ENCODE measurements at places on chromosomes 5 and 9.

GRCh38 chr5:23730023-23730422, 222.6 kb downstream of the PRDM9 start:
- DNase-seq: no peak

DNA sequence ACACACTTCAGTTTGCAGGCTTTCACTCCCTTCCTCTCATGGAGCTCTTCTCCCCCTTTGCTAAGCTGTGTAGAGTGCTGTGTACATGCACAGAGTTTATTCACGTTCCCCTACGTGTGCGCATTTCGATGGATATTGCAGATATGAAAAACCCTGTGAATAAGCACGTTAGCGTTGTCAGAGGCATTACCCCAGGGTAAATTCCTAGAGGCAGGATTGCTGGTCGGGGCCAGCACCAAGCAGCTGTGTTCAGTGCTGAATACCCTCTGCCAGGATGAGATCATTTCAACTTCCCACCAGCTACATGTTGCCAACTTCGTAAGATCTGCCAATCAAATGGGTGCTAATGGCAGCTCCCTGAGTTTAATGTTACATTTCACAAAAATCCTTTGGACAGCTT, 172.3 kb upstream of the PPP1R26 start:
- no peak for DNase-seq

- no peak for DNase-seq
Observed at GRCh38 chr5:60992871-60993270, 47.9 kb downstream of the NDUFAF2 start.

DNA sequence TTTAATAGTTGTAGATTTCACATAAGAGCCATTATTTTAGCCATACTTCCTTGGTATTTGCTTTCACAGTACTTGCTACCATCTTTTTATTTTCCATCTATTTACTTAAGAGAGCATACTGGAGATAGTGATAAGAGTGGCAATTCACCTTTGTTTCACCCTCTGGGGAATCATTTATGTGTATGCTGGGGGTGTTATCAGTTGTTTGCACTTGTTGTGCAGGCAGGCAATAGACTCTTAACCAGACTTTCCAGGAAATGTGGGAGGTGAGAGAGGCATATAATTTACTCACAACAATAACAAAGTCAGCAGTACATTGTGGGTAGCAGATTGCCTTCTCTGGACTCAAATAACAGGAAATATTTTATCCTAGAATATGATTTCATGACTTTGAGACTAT, 1018.3 kb downstream of the CDH12 start:
- no peak for DNase-seq

DNA sequence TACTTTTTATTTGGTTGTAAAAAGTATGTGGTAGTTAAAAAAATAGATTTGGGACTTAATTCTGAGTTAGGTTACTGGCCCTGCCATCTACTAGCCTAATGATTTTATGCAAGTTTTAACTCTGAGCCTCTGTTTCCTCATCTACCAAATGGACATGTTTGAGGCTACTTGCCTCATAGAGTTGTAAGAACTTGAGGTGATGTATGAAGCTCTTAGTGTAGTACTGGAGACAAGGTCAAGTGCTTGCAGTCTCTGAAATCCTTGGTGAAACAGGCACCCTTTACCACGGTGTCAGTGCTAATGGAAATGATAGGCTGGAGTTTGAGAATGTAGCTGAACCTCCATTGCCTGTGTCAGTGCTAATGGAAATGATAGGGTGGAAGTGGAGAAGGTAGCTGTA, 15.3 kb downstream of the GPR107 start:
- no peak for DNase-seq

DNA sequence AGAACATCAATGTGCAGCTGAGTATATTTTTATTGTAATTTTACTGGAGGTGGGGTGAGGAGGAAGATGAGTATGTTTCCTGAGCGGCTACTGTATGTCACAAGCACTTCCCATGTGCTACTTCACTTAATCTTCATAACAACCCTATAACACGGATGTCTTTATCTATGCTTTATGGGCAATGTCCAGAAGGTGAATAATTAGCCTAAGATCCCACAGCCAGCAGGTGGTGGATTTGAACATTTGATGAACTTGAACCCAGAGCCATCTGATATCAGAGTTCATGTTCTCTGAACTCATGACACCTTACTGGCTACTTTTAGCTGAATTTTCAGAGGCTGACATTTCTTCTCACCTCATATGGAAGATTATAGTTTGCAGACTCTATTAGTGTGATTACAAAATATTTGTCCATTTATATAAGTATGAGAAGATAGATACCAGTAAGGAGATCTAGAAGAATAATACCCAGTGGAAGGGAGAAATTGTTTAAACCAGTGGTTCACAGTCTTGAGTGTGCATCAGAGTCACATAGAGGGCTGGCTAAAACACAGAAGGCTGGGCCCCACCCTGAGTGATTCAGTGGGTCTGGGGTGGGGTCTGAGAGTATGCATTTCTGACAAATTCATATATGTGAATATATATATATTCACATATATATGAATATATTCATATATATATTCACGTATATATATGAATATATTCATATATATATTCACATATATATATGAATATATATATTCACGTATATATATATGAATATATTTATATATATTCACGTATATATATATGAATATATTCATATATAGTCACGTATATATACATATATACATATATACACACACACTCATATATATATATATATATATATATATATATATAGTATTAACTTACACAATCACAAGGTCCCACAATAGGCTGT, 164.4 kb upstream of the NR3C1 start:
- DNase-seq: no peak

GRCh38 chr9:21969011-21969940, 24.9 kb downstream of the CDKN2A start:
- DNase-seq: no peak

DNA sequence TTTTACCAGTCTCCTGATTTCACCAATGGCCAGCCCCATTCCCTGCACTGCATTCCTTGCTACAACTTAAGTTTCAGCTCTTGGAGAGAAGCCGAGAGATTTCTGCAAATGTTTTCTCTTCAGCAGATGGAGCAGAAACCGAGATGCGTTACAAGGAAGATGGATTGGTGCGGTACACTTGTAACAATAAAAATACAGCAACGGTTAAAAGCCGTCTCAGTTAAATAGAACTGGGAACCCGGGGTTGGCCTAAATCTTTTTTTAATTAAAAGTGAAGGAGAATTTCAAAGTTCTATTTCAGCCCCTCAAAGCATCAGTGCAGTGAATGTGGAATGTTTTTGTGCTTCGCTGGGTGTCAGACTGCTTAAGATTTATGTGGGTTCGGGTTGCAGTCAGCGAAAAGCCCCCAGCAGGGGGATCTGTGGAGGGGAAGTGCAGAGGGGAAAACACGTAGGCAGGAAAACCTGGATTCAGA, 19.8 kb downstream of the BRINP1 start:
- no peak for DNase-seq

- DNase-seq: no peak
Observed at GRCh38 chr9:124639637-124640036, 131.5 kb downstream of the NR6A1 start.

GRCh38 chr5:68007451-68007850, 208.1 kb upstream of the PIK3R1 start:
- no peak for DNase-seq

DNA sequence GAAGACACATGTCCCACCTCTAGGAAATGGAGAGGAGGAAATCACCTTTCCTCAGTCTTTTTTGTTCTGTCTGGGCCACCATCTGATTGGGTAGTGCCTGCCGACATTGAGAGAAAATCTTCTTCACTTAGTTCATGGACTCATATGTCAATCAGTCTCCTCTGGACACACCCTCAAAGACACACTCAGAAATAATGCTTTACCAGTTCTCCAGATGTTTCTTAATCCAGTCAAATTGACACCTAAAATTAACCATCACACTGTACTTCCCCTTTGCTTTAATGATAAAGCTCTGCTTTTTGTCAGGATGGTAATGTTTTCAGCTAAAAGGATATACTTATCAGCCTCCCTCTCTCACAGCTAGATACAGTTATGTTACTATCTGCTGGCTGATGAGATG, 267.3 kb downstream of the CD180 start:
- DNase-seq: no peak

GRCh38 chr5:126450346-126450745, 27.1 kb downstream of the GRAMD2B start:
- no peak for DNase-seq

- no peak for DNase-seq
Observed at GRCh38 chr9:19087106-19088000, 15.4 kb downstream of the HAUS6 start.

DNA sequence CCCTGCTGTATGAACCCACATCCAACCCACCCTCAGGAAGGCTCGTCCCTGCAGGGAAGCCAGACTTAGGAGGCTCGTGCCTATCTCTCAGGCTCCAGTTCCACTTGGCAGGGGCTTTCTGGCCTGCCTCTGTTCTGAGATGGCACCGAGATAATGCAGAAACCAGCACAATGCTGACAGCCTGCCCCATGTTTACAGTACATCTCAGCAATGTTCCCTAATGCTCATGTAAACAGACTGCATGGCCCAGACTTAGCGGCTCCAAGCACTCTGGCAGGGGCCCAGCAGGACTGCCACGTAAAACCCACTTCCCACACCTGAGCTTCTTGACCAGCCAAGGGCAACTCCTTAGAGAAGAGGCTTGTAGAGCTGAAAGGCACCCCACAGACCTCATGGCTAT, 499.5 kb upstream of the BRINP1 start:
- no peak for DNase-seq

DNA sequence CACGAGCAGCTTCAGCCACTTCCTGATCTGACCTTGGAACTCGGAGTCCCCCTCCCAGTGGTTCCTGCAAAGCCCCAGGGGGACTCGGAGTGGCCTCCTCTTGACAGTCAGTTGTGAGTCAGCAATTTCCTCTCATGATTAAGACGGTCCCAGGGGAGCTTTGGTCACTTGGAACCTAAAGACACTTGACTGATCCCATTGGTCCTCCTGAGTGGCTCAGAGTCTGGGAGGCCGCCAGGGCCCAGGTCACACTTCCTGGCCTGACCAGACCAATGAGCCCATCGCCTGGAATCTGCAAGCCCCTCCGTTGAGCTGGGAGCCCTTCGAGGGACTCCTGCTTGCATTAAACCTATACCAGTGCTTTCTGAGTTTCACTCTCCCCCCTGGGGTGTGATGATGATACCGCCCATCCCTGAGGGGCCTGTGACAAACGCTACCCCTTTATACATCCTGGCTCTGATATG, 29.1 kb downstream of the TSPAN17 start:
- DNase-seq: no peak

DNA sequence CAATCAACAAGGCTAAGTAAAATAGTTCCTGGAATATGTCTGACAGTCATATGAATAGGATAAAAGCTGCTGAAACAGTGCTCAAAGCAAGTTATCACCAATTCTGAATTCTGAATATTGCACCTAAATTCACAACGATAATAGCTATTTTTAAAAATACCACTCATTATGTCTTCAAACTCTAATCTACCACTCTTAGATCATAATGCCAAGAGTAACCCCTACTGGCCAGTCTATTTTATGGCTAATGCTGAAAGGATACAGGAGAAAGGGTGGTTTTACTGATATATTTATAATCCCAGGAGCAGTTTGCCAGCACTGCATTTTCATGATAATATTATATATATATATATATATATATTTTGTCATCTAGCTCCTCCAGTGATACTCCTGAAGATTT, 232.8 kb downstream of the PDE4D start:
- no peak for DNase-seq

DNA sequence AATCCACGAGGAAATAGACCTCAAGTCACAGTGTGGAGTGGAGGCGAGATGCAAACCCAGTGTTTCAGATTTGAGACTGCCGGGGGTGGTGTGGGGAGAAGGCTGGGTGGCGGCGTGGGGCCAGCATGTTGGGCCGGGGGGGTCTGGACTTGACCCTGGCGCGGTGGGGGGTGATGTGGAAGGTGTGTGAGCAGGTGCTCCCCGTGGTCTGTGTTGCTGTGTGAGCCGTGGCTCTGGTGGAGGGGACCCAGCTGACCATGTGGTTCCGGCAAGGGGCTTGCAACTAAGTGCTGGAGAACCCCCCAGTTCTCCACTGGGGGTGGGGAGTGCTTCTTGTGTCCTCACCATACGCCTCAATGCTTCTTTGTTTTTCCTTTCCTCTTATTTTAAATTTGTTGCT, 25.8 kb downstream of the PRRC2B start:
- DNase-seq: no peak

- DNase-seq: no peak
Observed at GRCh38 chr5:167633114-167633513, 658.3 kb upstream of the WWC1 start.

GRCh38 chr5:169440107-169440705, 139.3 kb upstream of the SLIT3 start:
- no peak for DNase-seq

- DNase-seq: no peak
Observed at GRCh38 chr5:81533629-81534405, 139.9 kb upstream of the ACOT12 start.

GRCh38 chr5:177557796-177558195, 3.4 kb upstream of the FAM193B start:
- DNase-seq: no peak

DNA sequence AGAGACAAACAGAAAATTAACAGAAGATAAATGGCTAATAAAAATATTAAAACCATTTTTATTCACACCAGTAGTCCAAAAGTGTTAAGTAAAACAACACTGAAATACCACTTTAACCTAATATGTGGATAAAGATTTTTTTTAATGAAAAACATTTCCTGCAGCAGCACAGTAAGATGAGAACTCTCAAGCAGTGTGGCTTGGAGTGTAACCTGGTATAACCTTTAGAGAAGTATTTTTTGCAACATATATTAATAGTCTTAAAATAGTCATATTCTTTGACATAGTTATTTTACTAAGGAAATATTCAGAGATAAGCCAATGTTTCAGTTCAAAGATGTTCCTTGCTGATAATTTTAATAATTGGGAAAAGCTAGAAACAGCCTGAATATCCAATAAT, 644.4 kb downstream of the PDE4D start:
- DNase-seq: no peak

Measured in NCI-H1417 treated with DMSO at 0.1 percent for 48 hours (cell line).